ENCODE measurements at places on chromosomes 4 and X.

DNA sequence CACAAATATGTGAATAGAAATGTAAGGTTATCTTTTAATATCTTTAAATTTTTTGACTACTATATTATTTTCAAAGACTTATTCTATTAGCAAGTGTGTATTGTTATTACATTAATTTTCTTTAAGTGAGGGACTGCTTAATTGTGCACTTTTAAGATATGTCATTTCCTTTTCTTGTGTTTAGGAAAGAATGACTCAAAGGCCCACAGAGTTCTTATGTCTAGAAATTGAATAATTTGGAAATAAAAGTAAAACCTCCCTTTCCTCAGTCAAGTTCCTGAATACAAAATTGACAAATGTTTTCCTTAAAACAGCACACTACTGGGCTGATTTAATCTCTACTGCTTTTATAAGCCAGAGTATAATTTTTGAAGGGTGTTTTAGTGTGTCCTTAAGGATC is 169.7 kb downstream of the TMEM47 start:
- DNase-seq = no peak

GRCh38 chr4:159360549-159360948 is 257.7 kb downstream of the RAPGEF2 start:
- no peak for DNase-seq

DNA sequence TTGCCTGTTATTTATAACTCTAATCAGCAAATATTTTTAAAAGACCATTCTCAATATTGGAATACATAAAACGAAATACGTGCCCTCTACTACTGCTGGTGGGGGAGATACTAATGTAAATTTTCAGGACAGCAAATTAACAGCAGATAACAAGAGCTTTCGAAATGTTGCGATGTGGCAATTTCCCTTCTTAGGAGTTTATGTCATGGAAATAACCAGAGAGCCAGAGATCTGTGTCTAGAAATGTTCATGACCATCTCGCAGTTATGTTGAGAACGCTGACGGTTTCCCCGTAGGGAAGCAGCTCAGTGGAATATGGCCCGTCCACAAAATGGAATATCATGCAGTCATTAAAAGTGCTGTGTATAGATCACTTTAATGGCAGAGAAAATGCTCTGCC is 238.4 kb upstream of the PSAPL1 start:
- no peak for DNase-seq

- DNase-seq = no peak
These were observed 69.2 kb downstream of the FBXO8 start for GRCh38 chr4:174214101-174214878.

- no peak for DNase-seq
These were observed 115.4 kb upstream of the STK26 start for GRCh38 chrX:131907488-131908314.

- DNase-seq = no peak
These were observed 288.5 kb downstream of the FBXW7 start for GRCh38 chr4:152247271-152247975.

DNA sequence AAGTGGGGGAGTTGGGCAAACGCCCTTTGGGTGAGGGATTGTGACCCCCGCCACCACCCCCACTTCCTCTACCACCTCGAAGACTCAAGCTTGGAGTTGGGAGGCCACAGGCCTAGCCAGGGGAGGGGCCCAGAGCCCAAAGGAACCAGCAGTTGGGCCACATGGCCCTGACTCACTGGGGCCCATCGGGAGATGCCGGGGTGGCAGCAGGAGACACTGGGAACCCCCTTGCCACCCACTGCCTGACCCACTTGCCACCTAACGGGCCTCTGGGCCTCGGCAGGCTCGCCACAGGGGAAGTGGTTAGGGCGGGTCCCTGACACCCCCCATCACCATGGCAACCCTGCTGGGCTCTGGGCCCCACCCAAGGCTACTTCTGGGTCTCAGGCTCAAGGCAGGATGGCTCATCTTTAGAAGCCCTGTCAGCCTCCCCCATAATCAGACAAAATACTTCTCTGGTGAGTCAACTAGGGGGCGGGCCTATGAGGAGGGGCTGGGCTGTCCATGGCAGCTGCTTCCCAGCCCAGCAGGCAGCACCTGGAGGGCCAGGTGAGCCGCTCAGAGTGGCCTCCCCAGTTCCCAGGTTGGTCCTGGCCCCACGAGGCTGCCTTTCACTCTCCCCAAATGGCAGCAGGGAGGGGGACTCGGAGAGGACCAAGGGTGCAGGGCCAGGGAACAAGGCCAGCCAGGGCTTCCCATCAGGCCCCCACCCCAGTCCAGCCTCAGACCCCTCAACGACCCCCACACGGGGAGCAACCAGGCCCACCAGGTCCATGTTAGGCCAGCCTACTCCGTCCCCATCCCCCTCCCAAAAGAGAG is 5.6 kb downstream of the FLNA start:
- peak; percentile 37 for DNase-seq

DNA sequence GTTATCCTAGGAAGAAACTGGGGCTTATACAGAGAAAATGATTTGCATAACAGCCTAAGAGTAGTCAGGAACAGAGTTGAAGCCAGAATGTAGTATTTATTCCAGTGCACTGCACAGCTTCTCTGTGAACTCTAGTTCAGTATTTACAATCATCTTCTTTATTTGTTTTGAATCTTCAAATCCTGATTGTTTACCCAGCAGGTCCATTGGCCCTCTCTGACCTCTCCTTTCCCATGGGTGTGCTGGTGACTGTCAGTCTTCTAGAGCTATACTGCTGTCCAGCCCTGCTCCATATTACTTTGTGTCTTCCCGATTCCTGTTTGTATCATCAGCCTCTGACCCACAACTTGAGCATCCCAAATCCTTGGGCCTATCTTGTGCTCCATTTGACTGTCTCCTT is 301.9 kb upstream of the HS3ST1 start:
- DNase-seq = no peak

GRCh38 chr4:139175646-139176301 is 1.2 kb downstream of the ELF2 start:
- peak; percentile 2 for DNase-seq

- no peak for DNase-seq
These were observed 82.5 kb upstream of the SORBS2 start for GRCh38 chr4:185894481-185894880.

DNA sequence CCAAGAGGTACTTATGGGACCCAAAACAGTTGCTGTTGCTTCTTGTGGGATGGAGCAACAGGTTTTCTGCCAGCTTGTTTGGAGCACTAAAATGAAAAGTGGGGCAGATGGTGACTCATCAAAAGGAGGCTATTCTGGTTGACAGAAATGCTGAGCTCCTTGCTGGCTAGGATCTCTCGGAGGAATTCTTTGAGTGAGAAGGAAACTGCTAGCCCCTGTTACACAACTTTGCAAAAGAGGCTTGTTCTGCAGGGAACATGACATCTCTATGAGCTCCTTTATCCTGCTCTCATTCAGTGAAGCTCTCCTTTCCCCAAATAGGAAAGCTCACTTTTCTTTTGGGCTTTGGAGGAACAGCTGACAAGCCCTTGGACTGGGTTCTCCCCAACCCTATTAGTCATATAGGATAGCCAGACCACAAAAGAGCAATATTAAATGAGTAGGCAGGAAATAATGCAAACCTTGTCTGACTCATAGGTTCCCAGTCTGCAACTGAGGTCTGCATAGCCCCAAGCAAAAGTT is 108.3 kb downstream of the CDS1 start:
- no peak for DNase-seq

- DNase-seq = no peak
These were observed 31.3 kb upstream of the ANXA5 start for GRCh38 chr4:121728066-121728465.

DNA sequence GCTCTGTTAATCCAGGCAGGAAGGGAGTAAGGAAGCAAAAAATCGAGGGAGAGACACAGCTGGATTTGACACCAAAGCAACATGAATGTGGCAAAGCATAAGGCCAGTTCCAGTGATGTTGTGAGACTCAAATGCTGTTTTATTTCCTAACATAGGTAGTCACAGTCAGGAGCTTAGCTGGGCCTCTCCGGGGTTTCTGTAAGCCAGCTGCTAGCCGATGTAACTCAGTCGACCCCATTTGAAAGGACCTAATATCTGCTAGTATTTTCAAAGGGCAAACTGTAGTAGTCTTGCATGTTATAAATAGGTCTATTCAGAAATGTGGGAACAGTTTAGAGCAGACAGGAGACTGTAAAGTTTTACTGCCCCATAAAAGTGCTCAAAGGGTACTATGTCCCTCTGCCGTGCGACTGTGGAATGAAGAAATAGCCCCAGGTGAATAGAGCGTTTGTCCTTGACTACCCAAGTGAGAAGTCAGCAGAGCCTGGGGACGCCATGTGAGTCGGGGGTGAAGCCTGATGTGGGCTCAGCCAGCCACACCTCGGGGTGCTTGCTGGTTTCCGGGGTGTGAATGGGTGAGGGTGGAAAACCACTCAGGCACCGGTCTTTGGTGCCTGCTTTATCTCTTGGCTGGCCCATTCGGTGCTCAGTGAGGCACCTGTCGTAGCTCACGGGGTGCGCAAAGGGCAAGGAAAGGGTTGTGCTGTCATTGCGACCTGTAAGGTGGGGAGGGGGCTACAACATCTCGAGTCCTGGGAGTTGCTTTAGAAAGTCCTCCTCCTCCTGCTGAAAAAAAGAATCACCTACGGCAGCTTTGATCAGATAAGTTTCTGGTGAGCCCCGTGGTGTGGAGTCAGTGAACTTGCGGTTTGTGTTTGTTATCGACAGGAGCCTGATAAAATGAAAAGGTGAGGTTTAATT is 745 bp downstream of the TRIM2 start:
- no peak for DNase-seq

GRCh38 chr4:152408514-152409327 is 127.2 kb downstream of the FBXW7 start:
- DNase-seq = no peak

DNA sequence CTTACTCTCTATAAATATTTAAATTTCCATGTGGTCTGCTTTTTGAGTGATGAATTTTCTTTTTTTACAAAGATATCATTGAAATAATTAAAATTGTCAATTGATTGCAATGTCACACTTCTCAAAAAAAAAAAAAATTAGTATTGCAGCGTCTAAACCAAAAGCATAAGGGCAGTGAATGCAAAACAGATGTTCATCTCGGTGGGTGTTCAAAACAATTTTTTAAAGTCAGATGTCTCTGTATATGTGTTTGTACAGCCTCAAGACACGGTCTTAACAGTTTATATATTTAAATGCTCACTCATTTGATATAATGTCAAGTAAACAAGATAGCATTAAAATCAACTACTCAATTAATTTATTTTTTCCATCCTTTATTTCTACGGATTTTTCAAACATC is 52.3 kb downstream of the PALLD start:
- DNase-seq = no peak

- no peak for DNase-seq
These were observed 311.0 kb downstream of the ADAM29 start for GRCh38 chr4:175229154-175229553.

DNA sequence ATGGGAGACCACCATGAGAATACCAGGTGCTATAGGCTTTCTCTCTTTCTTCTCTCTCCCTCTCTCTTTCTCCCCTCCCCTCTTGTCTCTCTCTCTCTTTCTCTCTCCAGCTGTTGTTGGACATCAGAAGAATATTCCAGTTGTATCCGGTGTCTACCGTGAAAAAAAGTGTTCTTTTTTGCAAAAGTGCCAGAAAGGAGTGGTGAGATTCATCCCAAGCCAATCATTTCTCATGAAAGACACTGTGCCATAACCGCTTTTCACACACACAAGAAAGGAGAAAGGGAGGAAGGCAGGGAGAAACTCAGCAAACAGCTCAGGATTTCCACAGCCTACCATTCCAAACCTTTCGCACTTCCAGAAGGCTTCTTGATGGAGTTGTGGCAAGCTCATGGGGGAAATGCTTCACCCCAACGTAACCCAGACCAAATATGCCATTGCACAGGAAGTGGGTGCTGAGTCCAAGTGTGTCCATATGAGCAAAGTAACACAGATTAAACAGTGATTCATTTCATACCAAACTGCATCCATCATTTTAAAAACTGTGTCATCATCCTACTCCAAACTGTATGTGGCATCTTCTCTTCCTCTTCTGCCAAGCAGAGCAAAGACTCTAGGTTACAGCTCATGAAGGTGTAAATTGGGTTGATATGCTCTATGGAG is 224.0 kb downstream of the APBB2 start:
- no peak for DNase-seq

Data from urinary bladder (tissue), 4 donors.